SK-N-DZ (cell line): ENCODE measurements at places on chromosomes 6 and 20.

- DNase-seq, result no peak
Observed at GRCh38 chr20:23773579-23773978, 22.8 kb upstream of the CST1 start.

DNA sequence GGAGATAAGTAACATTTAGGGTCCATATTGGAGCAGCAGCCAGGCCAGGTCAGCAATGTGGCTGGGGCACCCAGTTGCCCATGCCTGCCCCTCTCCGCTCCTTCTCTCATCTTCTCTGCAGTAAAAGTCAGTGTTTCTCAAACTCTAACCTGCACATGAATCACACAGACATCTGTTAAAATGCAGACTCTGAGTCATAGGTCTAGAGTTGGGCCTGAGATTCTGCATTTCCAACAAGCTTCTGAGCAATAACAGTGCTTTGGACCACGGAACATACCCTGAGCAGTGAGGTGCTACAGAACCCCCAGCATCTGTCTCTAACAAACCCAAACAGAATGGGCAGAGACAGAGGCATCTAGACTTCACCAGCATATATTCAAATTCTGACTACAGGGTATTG, 10.1 kb downstream of the PHF10 start:
- no peak for DNase-seq

DNA sequence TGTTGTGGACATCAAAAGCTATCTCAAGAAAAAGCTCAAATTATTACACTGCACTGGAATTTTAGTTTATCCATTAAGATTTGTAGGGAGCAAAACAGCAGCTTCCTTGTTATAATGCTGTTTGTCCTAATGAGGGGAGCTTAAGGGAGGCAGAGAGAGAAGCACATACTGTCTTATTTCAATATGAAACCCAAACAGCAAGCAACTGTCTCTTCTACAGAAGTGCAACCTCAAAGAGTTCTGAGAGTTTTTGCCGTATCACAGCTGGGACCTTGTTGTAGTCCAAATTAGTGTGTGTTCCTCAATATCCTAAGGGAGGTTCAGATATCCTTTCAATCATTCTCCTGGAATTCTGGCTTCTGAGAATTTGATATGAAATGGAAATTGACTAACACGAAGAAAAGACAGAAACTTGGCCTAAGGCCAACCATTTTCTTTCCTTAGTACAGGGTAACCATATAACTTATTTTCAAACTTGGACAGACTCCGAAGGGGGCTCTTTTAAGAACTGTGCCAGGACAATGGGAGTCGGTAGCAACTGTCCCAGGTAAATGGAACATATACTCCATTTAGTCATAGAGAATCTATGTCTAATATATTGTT, 149.3 kb upstream of the CCN2 start:
- DNase-seq, result no peak

- DNase-seq, result no peak
Observed at GRCh38 chr6:4906293-4907276, 97.3 kb downstream of the RPP40 start.

- DNase-seq, result no peak
Observed at GRCh38 chr6:22099923-22100322, 196.9 kb downstream of the PRL start.

- peak; percentile 89 for DNase-seq
Observed at GRCh38 chr6:156780102-156780641, 3.0 kb downstream of the ARID1B start.

DNA sequence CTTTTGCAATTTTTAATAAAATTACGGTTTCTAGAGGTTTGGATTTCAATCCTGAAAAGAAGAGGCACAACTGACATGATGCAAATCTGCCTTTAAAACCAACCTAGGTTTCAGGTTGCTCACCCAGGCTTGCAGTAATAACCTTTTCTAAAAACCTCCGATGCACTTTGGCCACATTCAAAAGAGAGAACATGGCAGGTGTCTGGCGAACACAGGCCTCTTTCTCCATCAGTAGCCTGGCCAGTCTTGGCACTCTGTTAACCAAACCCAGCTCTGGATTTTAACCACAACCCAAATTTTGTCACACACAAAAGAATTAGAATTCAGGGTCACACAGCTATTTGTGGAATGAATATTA, 55.8 kb upstream of the MAFB start:
- no peak for DNase-seq

- DNase-seq, result no peak
Observed at GRCh38 chr20:60883496-60883895, 368.6 kb upstream of the CDH4 start.

DNA sequence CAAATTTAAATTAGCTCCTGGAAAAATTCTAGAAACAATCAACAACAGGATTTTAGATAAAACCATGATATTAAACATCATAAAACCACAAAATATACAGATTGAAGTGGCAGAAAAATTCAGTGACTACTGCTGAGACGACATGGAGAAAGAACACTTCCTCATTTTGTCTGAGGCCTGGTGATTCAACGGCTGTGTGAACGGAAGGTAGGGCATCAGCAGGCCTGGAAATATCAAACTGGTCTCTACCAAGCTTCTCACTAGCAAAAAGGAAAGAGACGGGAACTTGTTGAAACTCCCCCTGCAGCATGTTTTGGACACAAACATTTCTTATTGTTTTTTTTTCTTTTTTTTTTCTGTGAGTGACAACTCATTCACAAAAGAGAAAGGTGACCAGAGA, 58.0 kb upstream of the AHI1 start:
- no peak for DNase-seq

DNA sequence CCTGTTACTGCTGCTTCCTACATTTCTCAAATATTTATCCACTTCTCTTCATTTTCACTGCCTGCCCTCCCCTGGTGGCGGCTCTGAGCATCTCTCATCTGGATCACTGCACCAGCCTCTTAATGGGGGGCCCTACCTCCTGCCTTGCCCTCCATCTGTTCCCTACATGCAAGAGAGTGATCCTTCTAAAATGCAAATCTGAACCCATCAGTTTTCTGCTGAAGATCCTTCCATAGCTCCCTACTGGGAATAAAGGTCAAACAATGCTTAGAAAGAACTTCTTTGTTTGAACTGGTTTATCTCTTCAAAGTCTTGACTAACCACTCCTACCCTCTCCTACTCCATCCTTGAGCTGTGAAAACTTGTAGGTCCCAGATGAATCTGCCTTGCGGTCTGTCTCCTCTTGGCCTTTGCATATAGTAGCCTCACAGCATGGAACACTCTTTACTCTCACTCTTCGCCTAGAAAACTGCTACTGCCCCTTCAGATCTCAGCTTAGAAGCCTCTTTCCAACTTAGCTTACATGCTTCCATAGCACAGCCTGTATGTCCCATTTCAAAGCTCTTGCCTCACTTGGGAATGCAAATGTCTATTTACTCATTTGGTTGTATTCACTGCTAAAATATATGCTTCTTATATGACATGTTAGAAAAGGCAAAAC, 119.3 kb downstream of the QRSL1 start:
- DNase-seq, result no peak

DNA sequence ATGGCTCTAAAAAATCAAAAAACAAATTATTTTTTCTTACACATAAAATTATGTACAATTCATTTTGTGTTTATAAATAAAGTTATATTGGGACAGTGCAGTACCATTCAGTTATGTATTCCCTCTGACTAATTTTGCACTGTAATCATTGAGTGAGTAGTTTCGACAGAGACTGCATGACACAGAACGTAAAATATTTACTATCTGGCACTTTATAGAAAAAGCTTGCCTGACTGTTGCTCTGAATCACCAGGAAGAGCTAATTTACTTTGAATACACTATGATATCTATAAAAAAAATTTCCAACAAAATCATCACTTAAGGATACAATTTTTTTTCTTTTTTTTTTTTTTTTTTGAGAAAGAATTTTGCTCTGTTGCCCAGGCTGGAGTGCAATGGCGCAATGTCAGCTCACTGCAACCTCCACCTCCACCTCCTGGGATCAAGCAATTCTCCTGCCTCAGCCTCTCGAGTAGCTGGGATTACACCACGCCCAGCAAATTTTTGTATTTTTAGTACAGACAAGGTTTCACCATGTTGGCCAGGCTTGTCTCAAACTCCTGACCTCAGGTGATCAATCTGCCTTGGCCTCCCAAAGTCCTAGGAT, 11.0 kb upstream of the KHDC1L start:
- no peak for DNase-seq

DNA sequence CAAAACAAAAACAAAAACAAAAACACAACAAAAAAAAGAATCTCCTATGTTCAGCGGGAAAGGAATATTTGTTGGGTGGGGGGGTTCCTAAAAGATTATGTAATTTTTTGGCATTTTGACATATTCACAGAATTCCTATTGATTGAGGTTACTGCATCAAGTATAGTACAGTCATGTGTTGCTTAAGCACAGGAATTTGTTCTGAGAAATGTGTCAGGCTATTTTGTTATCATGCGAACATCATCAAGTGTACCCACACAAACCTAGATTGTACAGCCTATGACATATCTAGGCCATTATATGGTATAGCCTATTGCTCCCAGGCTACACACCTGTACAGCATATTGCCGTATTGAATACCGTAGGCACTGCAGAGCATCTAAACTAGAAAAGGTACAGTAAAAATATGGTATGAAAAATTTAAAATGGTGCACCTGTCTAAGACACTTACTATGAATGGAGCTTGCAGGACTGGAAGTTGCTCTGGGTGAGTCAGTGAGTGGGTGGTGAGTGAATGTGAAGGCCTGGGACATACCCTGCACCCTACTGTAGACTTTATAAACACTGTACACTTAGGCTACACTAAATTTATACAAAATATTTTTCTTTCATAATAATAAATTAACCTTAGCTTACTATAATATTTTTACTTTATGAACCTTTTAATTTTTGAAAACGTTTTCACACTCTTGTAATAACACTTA, 110.6 kb downstream of the CDKAL1 start:
- no peak for DNase-seq

DNA sequence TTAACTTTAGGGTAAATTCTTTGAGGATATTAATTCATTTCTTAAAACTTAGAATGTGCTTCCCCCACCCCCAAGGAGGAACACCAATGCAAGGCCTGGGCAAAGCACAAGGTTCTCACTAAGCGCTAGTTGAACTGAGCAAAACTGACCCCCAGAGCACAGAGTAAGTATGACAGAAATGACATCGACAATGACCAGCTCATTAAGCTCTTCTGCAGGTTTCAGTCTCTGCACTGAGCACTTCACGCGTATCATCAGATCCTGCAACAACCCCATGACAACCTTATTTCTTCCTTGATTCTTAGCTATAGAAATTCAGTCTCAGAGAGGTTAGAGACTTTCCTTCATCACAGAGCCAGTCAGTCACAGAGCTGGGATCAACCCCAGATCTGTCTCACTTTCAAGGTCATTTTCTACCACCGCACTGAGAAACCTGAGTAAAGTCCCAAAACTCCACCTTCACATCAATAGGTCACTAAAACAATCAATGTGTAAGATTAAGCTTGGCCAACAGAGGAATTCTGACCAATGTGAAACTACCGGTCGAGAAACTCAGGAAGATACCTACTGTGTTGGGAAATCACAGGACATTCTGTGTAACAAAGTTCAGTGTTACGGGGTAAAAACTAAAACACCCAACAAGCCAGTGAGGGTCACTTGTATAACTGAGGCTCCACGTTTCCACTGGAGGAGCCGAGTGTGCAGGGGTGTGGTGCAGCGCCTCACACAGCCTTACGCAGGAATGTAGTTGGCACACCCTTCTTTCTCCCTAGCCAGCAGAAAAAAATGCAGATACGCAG, 129.0 kb upstream of the FOXQ1 start:
- no peak for DNase-seq

- DNase-seq, result no peak
Observed at GRCh38 chr6:168123165-168123911, 44.3 kb upstream of the FRMD1 start.

DNA sequence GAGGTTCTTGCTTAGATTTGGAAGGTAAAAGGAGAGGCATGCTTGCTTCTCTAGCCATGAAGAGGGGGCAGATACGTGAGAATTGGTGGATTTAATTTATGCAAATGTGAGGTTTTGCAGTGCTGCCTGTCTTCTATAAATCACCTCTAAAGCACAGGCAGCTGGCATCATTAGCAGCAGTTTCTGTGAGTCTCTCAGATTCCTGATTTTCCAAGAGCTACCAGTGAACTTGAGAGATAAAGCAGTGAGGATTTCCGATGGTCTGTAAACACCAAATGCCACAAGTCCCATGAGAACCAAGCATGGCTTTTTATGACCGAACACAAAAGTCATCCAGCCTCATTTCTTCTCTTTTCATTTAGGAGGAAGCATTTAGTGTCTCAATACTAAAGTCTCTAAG, 3.2 kb upstream of the SIRPB2 start:
- no peak for DNase-seq

DNA sequence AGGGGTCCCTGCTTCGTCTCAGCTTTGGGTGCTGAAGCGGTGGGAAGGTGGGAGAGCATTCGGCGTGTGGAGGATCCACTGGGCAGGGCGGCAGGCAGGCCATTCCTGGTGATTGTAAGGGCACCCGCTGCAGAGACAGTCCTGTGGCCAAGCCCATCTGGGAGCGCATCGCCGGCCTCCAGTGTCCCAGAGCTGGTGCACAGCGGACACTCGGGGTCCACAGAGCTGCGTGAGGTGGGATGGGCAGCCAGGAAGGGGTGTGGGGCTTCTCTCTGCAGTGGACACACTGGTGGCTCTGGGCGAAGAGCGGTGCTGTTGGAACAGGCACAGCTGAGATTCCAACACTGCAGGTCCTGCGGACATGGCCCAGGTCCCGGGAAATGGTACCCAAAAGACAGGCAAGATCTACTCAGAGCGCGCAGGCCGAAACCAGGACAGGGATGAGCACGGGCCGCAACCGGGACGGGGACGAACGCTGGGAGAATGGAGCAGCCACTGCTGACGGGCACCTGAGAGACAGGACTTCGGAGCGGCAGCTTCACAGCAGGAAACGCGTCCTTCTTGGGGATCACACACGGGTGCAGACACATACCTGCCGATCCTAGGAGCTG, 188.2 kb downstream of the ERMARD start:
- DNase-seq, result no peak

- DNase-seq, result peak; percentile 44
Observed at GRCh38 chr6:142746524-142746923, 198.5 kb downstream of the HIVEP2 start.

DNA sequence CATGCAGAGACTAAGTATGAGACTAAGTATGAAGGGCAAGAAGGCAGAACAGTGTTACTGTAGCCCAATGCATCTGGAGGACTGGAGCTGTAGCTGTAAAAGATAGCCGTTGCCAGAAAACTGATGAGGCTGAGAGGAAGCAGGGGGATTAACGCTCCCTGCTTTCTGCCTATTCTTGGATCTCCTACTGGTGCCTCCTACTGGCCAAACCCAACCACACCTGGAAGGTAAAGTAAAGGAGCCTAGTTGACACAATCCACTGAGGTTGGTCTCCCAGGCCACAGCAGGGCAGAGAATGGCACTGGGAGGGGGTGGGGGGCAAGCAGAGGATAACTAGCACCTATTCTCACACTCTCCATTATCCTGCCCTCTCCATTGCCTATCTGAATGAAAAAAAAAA, 105.0 kb upstream of the MRPS10 start:
- DNase-seq, result no peak

GRCh38 chr20:53773792-53774401, 180.3 kb upstream of the ZNF217 start:
- DNase-seq, result no peak
